ENCODE measurements at places on chromosomes 7 and 10.

DNA sequence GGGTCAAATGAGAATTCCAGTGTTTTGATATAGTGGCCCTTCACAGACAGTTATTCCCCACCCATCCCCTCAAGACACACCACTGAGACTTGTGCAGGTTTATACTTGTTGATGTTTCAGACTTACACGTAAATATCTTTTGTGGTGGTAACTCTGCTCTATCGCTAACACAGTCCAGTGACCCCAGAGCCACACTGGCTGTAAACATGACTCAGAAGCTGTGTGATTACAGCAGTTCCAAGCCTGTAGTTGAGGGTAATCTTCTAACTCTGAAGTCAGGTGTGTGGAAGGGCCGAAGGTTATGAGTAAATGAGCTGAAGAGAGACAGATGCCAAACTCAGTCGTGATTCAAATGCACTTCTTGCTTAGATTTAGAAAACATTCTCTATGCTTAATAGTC lies 19.4 kb downstream of the NOBOX start:
- DNase-seq = no peak

- peak; percentile 19 for DNase-seq
Observed at GRCh38 chr7:146656988-146657387, 540.4 kb downstream of the CNTNAP2 start.

DNA sequence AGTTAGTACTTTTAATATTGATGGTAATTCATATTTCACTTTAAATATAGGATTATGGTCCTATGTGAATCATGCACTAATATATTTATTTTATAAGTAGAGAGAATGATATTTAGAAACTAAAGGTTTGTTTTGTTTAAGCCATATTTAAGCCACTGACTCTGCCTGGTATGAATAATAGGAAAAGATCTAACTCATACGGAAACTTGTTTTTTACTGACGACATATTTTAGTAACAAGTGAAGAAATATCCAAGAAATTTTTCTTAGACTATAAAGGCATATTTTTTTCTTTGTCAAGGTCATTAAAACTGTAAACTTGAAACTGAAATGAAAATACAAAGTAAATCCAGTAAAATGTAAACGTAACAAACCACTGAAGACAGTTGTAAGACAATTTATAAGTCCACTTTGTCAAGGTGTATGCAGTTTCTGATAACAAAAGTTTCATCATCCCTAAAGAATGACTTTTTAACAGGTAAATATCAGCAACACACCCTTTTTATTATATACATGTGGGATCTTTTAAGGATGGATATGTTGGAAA lies 147.1 kb downstream of the PHF14 start:
- no peak for DNase-seq

- no peak for DNase-seq
Observed at GRCh38 chr7:121334376-121334775, 5.6 kb downstream of the WNT16 start.

GRCh38 chr7:30595436-30596013 lies 847 bp downstream of the GARS1 start:
- peak; percentile 22 for DNase-seq

- peak; percentile 16 for DNase-seq
Observed at GRCh38 chr10:30270247-30270646, 78.8 kb downstream of the MTPAP start.

Measured in hematopoietic multipotent progenitor cell treated with erythropoietin and hydrocortisone succinate and interleukin-3 and kit ligand, for 8 days (in vitro differentiated cells).